ENCODE measurements at places on chromosomes 16 and 17.

- DNase-seq: no peak
Observed at GRCh38 chr17:44749980-44750318, 8.8 kb upstream of the ADAM11 start.

GRCh38 chr17:39700148-39700987, 504 bp downstream of the ERBB2 start:
- no peak for DNase-seq

- DNase-seq: no peak
Observed at GRCh38 chr16:84825896-84826557, 6.2 kb downstream of the CRISPLD2 start.

DNA sequence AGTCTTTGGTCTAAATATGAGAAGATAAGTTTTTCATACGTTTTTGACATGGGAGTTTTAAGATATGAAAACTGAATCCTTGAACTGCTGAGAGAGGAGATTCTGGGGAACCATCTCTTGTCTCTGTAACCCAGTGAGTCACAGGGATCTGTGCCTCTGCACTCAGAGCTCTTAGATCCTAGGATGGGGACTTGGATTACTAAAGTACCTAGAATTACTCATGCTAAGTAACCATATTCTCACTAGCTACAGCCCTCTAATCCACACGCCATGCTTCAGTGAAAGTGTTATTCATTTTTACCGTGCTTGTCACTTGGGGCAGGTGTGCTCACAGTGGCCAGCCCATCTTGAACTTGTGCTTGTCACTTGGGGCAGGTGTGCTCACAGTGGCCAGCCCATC, 2.0 kb downstream of the MRM3 start:
- no peak for DNase-seq

- no peak for DNase-seq
Observed at GRCh38 chr16:12620150-12620549, 183.5 kb downstream of the CPPED1 start.

DNA sequence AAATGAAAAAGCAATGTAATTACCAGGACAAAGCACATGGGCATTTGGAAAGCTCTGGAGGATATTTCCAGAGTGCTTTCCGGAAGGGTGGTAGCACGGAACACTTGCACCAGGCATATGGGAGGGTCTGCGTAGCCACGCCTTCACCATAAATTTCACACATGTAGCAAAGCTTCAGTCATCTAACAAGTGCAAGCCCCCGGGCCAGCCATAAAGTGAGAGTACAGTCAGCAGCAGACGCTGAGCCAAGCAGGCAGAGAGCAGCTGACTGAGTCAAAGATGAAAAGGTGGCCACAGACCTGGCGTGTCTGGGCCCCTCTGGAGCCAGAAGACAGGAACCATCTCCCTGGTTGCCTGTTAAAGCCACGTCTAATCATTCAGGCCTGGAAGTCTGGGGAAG, 130.6 kb downstream of the SEC14L1 start:
- DNase-seq: no peak

GRCh38 chr17:77598241-77598620, 360.3 kb upstream of the TNRC6C start:
- no peak for DNase-seq

DNA sequence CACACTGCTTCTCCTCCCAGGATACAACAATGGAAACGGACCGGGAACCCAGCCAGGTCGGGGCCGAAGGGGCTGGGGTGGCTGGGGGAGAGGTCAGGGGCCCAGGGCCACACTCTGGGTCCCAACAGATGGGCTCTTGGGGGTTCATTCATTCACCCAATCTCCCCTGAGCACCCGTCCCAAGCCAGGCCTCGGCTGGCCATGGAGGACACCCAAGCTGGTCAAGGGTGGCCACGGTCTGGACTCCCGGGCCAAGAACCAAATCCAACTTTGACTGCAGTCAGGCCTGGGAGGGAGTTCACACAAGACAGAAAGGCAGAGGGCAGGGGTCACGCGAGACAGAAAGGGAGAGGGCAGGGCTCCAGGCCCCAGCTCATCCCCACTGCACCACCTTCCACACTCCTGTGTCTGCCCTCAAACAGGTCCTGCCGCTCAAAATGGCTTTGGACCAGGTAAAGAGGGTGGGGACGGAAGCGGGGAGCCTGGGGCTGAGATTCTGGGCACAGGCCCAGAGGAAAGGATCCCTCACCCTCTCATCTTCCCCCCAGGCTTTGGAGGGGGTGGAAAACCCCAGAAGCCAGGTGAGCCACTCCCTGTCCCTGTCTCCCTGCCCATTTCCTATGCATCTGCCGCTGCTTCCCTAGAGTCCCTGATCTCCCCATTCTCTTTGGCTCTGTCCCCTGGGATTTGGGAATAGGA, 12.3 kb upstream of the PKMYT1 start:
- no peak for DNase-seq

DNA sequence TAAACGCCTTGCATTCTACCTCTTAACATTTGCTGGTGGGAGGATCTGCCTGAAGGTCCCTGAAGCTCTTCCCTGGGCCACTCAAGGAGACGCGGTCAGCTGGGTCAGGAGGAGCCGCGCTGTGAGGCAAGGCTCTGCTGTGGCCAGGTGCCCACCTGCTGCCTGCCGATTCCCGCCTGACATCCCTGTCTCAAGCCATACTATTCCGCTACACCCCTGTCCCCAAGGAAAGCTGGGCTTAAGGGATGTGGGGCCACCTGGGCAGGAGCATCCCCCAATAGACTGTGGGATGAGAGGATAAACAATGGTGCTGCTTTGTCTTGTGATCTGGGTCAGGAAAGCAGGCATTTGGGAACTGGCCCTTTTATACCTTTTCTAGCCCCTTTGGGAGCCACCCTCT, 5.1 kb downstream of the TPPP3 start:
- no peak for DNase-seq

DNA sequence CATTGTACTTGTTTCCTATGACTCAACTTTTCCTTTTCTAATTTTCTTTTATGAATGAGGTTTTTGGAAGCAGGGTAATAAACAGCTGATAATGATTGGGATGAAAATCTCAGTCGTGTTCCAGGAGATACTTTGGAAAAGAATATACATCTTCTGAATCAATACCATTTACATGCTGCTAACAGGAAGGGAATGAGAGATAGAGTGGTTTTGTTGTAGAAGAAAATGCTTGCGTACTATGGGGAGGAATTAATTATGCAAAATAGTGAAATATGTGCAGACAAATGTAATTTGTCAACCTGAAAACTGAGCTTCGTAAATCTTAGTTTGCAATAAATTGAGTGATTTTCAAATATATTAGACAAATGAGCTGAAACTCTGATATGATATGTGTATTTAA, 24.0 kb upstream of the SHISA6 start:
- DNase-seq: no peak

GRCh38 chr17:16989953-16990860, 18.3 kb upstream of the TNFRSF13B start:
- no peak for DNase-seq

- DNase-seq: no peak
Observed at GRCh38 chr17:77490361-77491183, 349.8 kb downstream of the SEC14L1 start.

GRCh38 chr17:50211249-50212120, 10.1 kb upstream of the COL1A1 start:
- no peak for DNase-seq

DNA sequence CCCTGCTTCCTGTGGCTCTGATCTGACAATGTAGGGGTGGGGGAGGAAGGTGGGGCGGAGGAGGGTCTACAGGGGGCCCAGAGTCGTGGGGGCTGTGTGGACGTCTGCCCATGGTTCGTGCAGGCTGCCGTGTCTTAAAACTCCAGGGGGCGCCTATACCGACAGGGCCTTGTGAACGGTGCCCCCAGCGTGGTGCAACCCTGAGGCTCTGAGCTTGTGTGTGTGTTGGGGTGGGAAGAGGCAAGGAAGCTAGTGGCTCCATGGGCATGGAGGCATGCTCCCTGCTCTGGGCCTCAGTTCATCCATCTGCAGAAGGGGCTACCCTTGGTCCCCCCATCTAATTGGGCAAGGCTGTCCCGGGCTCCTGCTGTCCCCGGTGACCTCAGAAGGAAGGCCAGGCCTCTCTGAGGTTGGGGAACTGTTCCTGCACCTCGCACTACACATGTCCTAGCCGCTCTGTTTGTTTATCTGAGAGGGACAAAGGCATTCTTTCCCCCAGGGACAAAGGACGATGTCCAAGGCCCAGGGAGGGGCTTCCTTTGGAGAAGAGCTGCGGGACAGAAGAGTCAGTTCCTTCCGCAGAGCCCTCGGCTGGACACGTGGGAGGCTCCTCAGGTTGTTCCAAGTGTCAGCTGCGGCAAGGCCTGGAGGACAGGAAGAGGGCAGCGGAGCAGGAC, 13.5 kb downstream of the CA4 start:
- DNase-seq: no peak

GRCh38 chr16:20393801-20394577, 10.5 kb downstream of the PDILT start:
- no peak for DNase-seq

DNA sequence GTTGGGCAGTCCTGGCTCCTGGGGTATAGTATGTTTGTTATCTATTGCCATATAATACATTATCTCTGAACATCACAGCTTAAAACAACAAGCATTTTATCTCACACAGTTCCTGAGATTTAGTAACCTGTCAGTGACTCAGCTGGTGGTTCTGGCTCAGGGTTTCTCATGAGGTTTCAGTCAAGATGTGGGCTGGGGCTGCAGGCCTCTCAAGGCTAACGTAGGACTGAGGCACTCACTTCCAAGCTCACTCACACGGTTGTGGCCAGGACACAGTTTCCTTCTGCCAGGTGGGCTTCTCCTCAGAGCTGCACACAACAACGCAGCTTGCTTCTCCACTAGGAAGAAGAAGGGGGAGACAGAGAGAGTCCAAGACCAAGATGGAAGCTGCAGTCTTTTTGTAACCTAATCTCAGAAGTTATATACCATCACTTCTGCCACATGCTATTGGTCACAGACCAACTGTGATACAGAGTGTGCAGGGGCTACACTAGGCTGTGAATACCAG, 10.3 kb upstream of the MED13 start:
- peak; percentile 23 for DNase-seq

GRCh38 chr17:44258811-44259351, 9.1 kb downstream of the SLC4A1 start:
- DNase-seq: no peak

DNA sequence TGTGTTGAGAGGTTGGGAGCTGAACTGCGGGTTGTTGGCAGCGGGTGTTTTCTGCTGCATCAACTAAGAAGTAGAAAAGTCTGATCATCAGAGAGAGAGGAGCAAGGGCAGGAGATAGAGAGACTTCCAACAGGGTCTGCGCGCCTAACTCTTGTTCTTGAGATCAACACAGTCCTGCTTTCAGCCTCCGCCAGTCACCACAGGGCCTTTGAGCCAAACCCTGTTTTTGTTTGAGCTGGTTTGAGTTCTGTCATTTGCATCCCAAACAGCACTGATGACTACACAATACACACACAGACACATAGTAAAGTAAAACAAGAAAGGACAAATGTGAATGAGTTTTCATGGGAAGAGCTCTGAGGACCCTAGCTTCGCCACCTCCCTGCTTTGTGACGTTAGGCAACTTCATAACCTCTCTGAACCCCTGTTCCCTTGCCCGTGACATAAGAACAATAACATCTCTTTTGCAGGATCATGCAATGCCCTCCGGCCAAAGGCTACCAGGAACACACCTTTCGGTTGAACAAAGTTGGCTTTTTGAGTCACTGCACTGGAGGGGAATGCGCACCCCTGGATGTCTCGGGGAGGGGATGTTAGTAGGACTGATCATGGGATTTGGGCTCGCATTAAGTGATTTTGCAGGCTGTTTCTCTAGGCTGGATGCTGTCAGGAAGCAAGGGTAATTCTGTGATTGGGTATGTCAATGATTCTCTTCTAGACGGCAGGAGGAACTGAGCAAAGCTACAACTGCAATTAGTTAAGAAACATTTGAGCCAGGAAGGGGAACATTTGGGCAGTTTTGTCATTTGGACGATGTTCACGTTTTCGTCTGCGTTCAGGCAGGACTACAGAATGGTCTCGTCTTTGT, 92.3 kb downstream of the C16orf78 start:
- no peak for DNase-seq

DNA sequence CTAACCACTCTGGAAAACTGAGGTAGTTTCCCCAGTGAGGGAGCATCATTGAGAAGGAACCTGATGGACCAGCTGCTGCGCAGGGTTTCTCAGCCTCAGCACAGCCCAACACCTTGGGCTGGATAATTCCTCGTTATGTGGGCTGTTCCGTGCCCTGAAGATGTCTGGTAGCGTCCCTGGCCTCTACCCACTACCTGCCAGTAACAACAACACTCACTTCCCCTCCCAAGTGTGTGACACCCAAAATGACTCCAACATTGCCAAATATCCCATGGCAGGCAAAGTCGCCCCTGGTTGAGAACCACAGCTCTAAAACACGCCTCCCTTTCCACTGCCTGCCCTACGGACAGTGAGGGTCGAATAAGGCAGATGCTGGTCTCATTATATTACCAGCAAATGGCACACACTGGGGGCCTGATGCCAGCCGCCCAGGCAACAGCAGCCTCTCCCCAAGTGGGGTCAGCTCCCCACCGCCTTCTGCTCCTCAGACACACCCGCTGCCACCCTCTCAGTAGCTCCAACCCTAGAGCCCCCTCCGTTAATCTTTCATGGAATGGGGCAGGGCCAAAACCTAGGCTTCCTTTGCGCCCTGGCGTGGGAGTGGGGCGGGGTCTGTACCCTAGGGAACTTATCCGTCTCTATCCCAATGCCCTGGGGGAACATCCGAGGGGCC, 1.0 kb downstream of the RHBDF2 start:
- DNase-seq: no peak

DNA sequence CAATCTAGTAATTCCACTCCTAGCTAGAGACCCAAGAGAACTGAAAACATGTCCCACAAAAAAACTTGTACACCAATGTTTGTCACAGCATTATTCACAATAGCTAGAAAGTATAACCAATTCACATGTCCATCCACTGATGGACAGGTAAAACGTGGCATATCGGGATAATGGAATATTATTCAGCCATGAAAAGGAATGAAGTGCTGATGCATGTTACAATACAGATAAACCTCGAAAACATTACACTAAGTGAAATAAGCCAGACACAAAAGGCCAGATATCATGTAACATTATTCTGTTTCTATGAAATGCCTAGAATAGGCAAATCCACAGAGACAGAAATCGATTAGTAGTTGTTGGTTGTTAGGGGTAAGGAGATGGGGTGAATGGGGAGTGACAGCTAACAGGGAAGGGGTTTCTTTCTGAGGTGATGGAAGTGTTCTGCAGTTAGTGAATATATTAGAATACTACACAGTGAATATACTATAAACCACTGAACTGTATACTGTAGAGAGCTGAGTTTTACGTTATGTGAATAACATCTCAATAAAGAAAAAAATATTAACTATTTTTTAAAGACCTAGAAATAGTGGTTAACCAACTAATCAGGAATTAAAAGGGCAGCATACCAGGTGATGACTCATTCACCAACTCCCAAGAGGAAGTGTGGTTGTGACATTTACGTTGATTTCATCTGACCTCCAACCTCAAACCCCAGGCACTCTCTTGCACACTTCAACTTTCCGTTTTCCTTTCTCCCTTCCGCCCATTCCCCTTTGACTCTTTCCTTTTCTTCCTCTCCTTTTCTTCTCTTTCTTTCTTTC, 48.6 kb downstream of the GAS7 start:
- no peak for DNase-seq

GRCh38 chr17:45430738-45431530, 1.7 kb downstream of the ARHGAP27 start:
- peak; percentile 23 for DNase-seq

- DNase-seq: no peak
Observed at GRCh38 chr17:8859804-8860430, 7.6 kb downstream of the PIK3R6 start.
